ENCODE measurements at places on chromosomes 6 and 20.

GRCh38 chr20:35551503-35551902 lies 9.6 kb downstream of the ERGIC3 start:
- DNase-seq = no peak

GRCh38 chr6:32129297-32130088 lies 595 bp downstream of the FKBPL start:
- DNase-seq = no peak

DNA sequence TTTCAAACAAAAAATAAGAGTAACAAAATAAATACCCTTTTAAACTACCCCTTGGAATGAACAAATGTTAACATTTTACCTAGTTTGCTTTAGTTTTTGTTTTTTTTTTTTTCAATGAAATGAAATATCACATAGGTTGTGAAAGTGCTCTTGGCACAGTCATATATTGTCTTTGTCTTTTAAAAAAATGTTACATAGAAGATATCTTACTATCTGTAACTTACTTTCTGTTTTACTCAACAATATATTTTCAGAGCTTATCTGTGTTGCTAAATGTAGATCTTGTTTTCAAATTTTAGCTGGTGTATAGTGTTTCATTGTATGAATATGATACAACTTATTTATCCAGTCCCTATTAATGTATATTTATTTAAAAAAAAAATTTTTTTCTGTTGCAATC lies 8.6 kb downstream of the CEP57L1 start:
- no peak for DNase-seq

DNA sequence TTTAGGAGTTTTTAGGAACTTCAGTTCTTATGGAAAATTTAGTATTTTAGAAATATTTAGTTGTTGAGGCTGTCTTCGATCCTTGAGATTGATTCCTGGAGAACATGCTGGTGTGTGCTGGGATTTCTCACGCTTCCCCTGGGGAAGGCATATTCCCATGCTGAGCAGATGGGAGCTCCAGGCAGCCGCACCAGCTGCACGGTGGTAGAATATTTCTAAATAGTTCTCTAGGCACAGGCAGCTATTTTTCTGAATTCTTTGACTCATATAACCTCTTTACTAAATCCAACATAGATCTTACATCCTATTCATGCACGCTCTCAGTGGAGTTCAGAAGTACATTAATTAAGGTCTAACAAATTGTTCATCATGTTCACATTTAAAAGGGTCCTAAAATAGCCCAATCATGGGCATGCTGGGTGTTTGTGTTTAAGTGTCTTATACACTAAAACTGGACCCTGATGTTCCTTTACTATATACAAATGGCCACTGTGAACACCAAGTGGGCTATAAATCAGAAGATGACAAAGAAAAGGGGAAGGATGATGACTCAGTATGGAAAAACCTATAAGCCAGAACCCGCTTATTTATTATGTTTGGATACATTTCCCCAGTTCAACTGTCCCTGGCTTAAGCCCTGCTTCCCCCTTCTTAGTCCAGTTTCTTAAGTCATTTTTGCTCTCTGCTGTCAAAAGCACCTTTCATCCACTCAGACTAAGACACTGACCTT lies 138.5 kb downstream of the UST start:
- DNase-seq = no peak

DNA sequence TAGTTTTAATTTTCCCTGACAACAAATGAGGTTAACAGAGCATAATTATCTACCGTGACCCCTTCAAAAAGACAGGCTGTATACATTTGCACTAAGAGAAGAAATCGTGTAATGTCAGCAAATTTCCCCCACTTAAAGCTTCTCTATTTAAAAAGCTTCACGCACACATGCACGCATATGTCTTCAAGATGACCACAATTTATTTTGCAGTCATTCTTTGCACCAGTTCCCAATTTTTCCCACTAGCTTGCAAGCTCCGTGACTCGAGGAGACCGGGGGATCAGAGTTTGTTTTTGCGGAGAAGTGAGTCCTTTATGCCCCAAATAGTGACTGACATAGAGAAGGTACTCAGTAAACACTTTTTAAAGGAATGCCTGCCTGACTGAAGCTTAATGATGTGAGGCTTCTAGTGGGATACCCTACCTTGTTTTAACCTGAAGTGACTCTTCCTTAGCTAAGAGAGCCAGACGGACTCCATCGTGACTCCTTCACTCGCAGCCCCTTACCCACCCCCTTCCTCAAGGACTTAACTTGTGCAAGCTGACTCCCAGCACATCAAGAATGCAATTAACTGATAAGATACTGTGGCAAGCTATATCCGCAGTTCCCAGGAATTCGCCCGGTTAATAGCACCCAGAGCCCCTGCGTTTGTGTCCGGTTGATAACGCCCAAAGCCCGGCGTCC lies 9.3 kb upstream of the NQO2 start:
- DNase-seq = no peak

DNA sequence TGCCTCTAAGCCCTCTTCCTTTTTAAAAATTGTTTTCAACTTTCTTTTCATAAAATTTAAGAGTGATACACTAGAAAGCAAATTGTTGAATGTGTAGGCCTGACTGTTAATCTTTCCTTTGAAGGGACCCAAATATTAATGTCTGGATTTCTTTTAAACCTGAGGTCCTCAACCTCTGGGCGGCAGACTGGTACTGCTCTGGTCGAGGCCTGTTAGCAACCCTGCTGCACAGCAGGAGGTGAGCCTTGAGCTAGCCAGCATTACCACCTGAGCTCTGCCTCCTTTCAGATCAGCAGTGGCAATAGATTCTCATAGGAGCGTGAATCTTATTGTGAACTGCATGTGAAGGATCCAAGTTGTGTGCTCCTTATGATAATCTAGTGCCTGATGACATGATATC lies 191.2 kb downstream of the MANEA start:
- no peak for DNase-seq

- DNase-seq = no peak
Observed at GRCh38 chr6:108846101-108846500, 2.1 kb upstream of the ARMC2 start.

GRCh38 chr6:19803331-19804204 lies 33.6 kb upstream of the ID4 start:
- no peak for DNase-seq

DNA sequence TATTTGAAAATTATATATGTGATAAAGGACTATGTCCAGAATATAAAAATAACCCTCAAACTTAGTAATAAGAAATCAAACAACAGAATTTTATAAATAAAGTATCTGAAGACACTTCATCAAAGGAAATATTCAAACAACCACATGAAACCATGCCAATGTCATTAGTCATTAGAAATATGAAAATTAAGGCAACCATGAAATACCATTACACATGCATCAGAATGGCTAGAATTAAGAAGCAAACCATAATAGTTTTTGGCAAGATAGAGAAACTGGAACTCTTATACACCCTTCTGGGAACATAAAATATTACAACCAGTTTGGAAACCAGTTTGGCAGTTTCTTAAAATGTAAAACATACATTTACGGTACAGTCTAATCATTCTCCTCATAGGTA lies 137.2 kb upstream of the ADGRB3 start:
- no peak for DNase-seq

- no peak for DNase-seq
Observed at GRCh38 chr6:107458672-107459282, 587 bp downstream of the PDSS2 start.

DNA sequence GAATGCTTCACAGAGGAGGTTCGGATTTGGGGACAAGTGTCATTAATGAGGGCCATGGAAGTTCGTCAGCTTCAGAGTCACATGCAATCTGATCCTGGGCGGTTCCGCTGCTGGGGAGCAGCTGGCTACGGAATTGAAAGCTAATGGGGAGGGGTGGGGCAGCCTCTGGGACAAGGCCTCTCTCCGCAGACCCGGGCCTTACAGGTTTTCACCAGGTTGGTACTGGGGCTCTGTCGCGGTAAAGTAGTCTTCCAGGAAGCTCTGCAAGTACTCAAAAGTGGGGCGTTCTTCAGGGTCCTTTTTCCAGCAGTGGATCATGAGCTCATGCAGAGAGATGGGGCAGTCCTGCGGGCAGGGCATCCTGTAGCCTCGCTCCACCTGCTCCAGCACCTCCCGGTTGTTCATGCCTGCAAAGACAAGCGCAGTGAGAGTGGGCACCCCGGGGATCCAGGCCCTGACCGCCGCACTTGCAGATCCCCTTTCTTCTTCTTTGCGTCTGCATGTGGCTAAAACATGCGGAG lies 55.9 kb upstream of the TRAF3IP2 start:
- DNase-seq = no peak

GRCh38 chr6:135703621-135704020 lies 147.9 kb upstream of the PDE7B start:
- no peak for DNase-seq

DNA sequence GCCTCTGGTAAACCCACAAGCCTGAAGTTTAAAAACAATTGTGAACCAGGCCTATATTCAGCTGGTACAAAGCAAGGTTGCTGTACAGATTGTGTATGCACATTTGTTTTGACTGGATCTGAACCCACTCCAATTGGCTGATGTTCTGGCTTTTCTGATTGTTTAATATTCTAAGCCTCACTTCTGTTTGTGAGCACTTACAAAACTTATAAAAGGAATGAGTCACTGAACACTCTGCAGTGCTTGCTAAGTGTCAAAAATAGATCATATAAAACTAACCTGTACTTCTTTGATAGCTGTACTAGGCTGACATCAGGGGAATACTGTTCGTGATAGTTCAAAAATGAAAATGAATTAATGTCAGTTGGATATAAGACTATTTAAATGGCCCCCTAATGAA lies 12.1 kb downstream of the COL21A1 start:
- DNase-seq = no peak

GRCh38 chr6:82484737-82485626 lies 121.4 kb downstream of the TPBG start:
- no peak for DNase-seq

DNA sequence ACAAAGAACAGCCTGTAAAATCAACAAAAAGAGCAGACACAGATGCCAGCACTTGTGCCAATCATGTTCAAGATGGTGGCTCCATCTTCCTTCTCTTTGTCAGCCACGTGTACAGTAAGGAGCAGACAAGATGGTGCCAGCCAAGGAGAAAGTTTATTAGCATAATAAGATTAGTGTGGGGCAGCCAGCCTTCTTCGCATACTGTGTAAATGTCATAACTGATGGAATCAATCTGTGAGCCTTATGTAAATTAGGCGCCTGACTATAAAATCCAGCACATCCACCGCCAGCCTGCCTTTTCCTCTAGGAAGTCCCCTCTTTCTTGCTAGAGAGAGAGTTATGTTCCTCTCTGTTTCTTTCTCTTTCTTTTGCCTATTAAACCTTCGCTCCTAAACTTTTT lies 99.7 kb upstream of the RALGAPA2 start:
- DNase-seq = no peak

- DNase-seq = no peak
Observed at GRCh38 chr6:127471379-127472255, 12.4 kb upstream of the KIAA0408 start.

- no peak for DNase-seq
Observed at GRCh38 chr20:63344616-63345327, 16.4 kb downstream of the CHRNA4 start.

- no peak for DNase-seq
Observed at GRCh38 chr6:148324297-148324985, 18.2 kb upstream of the SASH1 start.

DNA sequence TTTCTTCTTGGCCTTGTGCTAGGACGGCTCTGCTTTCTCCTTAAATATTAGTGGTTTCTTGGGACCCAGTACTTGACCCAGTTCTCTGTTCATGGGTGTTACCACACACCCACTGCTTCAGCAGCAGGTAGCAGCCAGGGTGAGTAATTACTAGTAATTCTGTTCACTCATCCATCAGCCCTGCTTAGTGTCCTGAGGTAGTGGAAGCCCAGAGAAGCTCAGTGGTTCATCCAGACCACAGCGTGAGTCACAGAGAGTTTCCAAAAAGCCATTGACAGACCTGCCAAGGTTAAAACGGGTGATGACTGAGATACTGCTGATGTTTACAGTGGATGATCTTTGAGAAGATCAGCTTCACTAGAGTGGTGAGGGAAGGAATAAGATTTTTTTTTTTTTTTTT lies 51.7 kb upstream of the HINT3 start:
- no peak for DNase-seq

DNA sequence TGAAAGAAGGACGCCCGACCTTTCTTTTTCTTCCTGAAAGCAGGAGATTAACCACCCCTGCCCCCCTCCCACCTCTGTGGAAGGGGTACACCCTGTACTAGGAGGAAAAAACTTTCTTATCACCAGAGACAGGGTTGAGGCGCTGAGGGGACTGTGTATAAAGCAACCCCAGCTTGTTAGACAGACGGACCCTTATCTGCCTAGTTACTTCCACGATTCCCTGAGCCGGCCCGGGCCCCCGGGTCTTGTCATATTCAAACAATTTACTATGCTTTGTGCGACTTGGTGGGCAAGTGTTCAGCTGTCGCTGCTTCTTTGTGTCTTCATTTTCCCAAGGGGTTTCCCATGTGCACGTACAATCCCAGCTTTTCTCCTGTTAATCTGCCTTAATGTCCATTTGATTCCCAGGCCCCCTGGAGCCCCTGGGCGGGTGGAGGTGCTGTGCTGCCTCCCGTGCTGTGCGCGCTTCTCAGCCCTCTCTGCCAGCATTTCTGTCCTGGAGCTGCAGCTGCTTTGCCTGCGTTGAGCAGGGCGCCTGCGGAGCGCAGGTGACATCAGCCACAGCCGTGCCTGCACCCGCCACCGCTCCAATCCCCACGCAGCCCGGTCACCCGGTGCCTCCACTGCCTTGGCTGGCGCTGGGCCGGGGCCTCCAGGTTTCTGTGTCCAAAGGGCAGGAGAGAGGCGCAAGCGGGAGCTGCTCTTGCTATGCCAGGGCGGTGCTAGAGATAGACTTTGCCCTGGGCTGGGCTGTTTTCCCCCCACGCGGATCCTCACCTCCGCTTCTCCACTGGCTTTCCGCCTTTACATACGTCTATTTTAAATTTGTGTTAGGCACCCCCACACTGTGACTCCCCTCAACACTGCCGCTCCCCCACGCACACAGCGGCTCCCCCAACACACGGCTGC lies 96.2 kb downstream of the TTLL2 start:
- no peak for DNase-seq

DNA sequence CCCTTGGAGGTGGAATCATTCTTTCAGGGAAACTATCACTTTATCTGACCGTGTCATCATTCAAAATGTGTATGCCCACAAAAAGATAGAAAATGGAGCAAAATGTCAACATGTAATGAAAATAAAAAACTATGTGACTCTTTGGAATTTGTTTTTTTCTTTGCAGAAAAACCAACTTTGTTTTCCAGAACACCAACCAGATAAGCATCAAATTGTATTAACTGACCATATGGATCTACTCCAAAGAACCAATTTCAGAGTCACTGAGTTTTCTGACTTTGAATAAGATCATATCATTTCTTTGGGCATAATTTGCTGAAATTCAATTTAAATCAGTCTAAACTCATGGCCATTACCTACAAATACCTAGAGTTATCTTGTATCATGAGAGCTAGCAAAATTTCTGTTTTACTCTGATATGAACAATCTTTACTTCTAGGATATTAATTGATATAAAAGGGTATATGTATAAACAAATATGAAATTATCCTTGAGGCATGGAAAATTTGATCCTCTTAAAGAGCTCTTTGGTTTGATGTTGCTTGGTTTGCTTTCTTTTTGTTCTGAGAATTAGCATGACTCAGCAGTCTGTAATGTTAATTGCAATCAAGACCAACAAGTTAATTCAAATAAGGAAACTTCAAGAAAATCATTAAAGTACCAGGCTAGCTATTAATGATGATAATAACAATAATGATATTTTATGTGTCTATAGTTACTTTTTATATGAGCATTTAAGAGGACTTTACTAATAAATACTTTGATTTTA lies 444.4 kb upstream of the MARCKS start:
- no peak for DNase-seq
